ENCODE measurements at places on chromosomes 12 and 14.

GRCh38 chr12:52860102-52860823 is 11.5 kb upstream of the KRT78 start:
- DNase-seq = no peak

DNA sequence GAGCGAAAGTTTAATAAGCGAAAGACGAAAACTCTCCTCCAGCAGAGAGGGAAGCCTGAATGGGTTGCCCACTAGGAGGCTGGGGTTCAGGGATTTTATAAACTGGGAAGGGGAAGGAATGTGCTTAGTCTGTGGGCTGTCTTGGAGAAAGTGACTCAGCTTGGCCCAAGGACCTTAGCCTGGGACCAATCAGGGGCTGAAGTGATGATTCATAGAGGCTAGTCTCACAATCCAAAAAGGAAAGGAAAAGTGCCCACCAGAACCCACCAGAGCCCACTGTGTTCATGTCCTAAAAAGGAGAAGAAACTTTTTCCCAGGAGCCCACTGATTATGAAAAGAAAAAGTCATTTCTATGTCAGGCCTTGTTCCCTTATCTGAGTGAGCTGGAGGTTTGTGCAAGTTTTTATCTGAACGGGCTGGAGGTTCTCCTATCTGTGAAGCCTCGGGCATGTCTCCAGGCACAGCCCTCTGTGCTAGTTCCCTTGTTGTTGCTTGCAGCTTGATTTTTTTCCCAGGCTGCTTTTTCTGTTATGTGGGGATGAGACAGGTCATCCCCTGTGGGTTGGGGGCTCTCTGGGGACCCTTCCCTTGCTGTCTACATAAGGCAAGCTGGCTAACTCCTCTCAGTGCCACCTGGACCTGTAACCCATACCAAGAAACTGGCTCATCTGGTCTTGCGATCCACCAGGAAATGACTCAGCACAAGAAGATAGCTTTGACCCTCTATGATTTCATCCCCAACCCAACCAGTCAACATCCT is 8.3 kb upstream of the GOLGA5 start:
- no peak for DNase-seq

- no peak for DNase-seq
These were observed 2.1 kb downstream of the KCNC2 start for GRCh38 chr12:75207338-75208083.

DNA sequence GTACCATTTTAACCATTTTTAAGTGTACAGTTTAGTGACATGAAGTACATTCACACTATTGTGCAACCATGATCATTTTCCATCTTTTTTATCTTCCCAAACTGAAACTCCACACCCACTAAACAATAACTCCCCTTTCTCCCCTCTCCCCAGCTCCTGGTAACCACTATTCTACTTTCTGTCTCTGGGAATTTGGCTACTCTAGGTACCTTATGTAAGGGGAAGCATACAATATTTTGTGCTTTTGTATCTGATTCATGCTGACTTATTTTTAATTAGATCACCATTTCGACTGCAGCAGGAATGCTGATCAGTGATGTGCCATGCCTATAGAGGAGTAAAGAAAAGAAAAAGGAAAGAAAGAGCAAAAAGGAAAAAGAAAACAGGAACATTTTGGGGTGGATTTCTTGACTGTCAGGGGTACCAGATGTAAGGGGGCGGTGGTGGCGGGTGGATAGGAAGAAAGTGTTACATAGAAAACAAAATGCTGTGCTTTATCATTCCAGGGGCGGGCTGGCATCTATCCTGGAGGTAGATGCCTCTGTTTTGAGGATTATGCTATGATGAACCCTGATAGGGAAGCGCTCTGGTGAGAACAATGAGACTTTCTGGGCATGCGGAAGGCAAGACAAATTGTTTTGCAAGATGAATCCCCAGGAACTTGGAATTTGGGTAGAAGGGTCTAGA is 45.2 kb upstream of the CTDSP2 start:
- no peak for DNase-seq

Data from stimulated activated CD8-positive, alpha-beta memory T cell treated with anti-CD3 and anti-CD28 coated beads, Interleukin-15, amount 100 ng/mL, for 48 hours (primary cell).